Cardiac atrium fibroblast (primary cell): ENCODE measurements at places on chromosomes 1 and 21. TPM values are rescaled to one million over a fixed set of nuclear protein-coding genes. Genes with fewer than 3 reads are reported as not detected.

RAB42 gene
- total RNA-seq, result 0.54 and 2.8 TPM in 2 replicates

UBE2J2 gene
- total RNA-seq, result 31.1 and 39.7 TPM in 2 replicates

VAMP4 gene
- total RNA-seq, result 3.4 and 5.3 TPM in 2 replicates

SLC9C2 gene
- 2.7 and 7.8 TPM in 2 replicates for total RNA-seq

RNU1-4 gene
- not detected in 2 replicates for total RNA-seq

PHGDH gene
- 163 and 185 TPM in 2 replicates for total RNA-seq
